ENCODE measurements at places on chromosomes 16 and 17.
A peak's percentile ranks its signal among the peaks of the same experiment; 100 is the strongest.

GRCh38 chr16:80666378-80667250 is 125.8 kb downstream of the DYNLRB2 start:
- DNase-seq = no peak

DNA sequence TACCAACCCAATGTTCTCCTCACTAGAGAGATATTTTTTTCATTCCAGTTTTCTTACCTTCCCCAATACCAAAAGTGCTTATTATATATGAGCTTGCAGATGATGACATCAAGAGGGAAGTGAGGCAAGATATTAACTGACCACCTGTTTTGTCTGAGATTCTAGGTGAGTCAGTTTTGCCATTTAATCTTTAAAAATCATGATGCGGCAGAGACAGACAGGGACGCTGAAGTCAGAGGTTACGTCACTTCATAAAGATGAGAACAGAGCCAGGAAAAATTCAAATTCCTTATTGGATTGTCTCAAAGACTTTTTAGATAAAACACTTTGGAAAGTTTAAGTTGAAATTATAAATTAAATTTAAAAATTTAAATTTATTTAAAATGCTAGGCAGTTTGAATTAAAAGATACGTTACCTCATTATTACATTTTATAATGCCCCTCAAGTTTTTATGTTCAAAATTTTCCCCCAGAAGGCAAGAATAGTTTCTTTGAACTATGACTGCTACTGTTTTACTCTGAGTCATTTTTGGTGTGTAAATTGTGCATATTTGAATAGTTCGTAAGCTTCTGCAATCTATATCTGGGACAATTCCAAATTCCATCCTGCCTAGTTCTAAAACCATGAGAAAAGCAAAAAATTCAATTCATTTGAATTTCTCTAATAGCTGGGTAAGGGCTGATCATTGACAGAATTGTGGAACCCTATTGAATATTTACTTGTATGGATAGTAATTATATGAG is 839.6 kb upstream of the GOT2 start:
- no peak for DNase-seq

DNA sequence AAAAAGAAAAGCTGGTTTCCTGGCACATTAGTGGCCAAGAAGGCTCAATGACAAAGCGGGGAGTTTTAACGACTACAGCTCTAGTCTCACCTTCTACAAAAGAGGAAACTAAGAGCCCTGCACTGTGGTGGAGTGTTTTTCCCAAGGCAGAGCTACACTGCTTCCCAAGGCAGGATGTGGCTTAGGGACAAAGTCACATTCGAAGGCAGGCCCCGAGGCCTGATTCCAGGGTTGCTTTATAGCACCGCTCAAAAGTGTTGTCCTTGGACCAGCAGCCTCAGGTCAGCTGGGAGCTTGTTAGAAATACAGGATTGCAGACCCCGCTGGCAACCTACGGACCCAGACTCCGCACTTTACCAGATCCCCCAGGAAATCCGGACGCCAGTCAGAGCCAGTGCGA is 23.8 kb downstream of the TMEM92 start:
- DNase-seq = no peak

DNA sequence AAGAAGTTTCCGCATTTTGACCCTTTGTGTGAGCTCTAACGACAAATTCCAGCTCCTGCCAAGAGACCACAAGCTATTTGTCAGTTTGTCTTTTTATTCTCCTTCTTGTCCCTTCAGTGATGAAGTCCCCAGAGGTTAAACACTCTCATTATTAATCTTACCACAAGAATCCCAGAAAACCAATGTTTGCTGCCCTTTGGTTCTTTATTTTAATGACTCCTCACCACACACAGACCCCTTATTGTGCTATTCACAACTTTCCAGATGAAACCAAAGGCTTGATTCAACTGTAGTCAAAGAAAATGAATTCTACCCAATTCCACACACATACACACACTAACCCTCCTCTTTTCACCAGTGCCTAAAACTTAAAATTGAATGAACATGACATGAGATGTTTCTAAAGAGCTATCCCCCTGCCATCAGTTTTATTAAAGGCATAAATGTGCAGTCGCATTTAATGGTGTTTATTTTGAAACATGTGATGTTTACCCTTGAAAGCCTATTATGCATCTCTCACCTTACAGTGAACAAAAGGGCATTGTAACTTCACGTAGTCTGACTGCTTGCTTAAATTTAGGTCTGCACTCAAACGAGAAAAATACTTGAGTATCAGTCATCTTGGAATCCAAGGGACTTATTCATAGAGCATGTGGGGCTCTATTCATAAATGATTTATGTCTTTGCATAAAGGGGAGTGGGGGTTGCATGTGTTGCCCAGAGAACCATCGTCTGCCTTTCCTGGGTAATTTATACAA is 44.1 kb downstream of the PCTP start:
- DNase-seq = no peak

DNA sequence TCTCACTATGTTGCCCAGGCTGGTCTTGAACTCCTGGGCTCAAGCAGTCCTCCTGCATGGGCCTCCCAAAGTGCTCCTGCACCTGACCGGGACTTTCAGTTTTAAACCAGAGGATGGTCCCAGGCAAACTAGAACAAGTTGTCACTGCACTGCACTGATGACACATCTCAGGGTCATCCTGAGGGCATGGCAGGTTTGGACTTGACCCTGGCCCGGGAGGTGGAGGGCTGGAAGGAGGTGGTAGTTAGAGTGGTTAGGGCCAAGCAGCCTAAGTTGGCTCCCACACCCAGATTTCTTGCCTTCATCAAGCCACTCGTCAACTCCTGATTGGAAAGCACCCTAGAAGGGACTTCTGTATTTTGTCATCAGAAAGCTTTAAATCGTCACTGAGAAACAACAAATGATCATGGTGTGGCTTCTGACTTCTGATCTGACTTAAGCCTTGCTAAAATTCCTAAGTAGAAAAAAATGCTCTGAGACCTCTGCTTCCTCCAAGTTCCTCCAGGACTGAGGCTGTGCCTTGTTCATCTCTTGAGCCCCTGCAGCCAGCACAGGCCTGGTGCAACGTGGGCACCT is 43.5 kb downstream of the EMP2 start:
- no peak for DNase-seq

DNA sequence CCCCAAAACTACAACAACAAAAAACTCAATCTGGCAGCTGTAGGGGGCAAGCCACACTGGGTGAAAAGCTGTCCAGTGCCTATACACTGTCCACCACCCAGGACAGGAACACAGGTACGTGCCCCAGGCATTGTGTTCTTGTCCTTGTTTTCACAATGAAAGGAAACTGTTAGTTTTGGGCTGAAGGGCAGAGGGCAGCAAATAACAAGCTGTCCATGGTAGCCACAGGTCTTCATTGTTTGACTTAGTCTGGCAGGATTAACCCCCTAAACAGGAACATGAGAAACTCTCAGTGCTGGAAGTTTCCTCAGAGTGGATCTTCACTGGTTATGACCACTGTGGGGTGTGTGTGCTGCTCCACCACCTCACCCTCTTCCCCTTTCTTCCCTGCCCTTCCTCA is 224.6 kb upstream of the N4BP1 start:
- DNase-seq = no peak

DNA sequence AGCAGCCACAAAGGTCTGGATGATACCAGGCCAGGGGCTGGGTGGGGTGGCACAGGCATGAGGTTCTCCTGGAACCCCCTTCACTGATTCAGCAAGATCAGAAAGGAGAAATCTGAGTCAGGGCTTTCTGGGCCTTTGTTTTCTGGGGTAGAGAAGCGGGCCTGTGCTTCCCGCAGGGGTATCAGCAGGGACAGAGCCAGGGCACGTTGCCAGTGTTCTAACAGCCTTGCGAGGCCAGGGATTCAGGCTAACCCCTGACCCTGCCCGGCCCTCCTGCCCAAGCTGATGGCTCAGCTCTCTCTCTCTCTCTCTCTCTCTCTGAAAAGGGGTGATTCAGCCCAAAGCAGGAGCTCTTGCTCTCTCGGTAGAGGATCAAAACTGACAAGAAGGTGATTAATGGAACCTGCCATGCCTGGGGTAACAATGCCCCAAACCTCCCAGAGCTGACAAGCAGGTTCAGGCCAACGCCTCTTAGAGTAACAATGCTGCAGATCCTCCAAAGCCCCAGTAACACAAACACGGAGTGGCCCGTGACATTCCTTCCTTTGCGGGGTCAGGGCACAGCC is 2.0 kb upstream of the KRT13 start:
- no peak for DNase-seq

DNA sequence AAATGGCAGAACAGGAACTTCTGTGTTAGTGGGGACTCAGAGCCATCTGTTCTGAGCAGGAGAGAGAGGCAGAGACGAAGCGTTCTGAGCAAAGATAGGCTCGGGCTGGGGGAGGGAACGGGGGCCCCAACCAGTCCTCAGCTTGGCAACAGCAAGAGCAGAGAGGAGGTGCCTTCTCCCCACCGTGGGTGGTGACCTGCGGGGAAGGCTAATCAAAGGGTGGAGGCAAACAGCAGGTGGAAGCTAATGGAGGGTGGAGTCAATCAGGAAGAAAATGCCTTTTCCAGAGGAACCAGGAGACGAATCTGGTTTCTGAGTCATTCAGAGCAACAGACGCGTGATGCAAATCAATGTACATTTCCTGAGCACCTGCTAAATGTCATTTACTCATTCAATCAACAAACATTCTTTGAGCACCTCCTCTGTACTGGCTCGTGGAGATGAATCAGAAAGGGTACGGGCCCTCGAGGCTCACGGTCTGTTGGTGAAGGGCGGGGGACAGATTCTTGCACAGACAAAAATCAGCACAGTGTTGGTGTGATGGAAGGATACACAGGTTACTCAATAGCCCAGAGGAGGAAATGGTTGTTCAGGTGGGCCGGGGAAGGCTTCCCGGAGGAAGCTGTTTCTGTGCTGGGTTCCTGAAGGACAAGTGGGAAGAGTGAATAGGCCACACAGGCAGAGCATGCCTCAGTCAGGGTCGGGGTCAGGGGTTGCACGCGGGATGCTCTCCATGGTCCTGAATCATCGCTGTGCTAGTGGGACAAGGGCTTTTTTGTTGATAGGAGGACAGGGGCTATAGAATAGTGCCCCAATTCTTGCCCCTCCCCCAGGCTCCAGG is 5.7 kb upstream of the SPNS2 start:
- no peak for DNase-seq

DNA sequence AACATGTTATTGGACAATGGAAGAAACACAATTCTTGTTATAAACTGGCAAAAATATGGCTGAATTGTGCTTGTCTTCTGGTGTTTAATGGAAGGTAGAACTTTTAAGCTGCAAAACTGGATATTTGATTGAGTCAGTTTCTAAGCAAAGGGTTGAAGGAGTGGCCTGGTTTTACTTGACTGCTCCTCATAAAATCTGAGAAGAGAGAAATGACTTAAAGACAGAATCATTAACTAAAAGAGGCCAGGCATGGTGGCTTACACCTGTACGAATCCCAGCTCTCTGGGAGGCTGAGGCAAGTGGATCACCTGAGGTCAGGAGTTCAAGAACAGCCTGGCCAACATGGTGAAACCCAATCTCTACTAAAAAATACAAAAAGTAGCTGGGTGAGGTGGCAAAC is 770.7 kb downstream of the CDH11 start:
- no peak for DNase-seq

DNA sequence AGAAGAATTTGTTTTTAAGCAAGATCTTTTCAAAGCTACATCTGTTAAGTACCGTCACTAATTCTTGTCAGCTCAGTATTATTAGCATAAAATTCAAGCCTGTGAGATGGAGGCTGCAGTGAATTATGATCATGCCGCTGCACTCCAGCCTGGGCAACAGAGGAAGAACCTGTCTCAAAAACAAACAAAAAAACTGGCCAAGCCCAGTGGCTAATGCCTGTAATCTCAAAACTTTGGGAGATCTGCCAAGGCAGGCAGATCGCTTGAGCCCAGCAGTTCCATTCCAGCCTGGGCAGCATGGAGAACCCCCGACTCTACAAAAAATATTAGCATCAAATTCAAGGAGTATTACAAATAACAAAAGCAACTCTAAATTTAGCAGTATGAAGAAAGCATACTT is 88.0 kb downstream of the STXBP4 start:
- DNase-seq = no peak

DNA sequence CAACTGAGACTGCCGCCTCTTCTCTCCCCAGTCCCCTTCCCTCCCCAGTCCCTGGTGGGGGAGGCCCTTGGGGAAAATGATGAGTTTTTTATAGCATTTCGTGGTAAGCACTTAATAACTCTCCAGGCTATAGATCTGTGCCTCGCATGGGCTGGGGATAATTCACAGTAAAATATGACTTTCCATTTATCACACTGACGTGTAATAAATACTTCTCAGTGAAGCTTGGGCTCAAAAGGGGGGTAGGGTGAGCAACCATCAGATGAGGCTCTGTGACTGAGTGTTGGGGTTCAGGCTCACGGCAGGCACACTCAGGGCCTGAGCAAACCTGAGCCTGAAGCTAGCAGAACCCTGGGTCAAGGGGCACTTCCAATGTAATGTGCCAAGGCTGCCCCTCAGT is 101.6 kb downstream of the CCT6B start:
- DNase-seq = no peak

DNA sequence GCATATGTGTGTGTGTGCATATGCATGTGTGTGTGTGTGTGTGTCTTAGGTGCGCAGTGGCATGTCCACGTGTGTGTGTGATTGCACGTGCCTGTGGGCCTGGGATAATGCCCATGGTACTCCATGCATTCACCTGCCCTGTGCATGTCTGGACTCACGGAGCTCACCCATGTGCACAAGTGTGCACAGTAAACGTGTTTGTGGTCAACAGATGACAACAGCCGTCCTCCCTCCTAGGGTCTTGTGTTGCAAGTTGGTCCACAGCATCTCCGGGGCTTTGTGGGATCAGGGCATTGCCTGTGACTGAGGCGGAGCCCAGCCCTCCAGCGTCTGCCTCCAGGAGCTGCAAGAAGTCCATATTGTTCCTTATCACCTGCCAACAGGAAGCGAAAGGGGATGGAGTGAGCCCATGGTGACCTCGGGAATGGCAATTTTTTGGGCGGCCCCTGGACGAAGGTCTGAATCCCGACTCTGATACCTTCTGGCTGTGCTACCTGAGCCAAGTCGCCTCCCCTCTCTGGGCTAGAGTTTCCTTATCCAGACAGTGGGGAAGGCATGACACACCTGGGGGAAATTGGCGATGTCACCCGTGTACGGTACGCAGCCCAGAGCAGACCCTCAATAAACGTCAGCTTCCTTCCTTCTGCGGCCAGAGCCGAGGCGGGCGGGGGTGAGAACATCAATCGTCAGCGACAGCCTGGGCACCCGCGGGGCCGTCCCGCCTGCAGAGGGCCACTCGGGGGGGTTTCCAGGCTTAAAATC is 47.6 kb downstream of the IL21R start:
- peak; percentile 29 for DNase-seq

GRCh38 chr17:74212913-74213791 is at the start of gene TTYH2:
Gene TTYH2, plus strand, starts transcription at chr17:74213571. Its CDS starts 17 bp downstream, at chr17:74213588.
- DNase-seq = peak; percentile 81

- DNase-seq = no peak
Observed at GRCh38 chr17:1813088-1813487, 16.6 kb downstream of the SMYD4 start.

Data from CD14-positive monocyte (primary cell).